ENCODE measurements at places on chromosomes 5 and 9. TPM values are rescaled to one million over a fixed set of nuclear protein-coding genes. Genes with fewer than 3 reads are reported as not detected.

GRCh38 chr9:77957652-77958051 lies 74.0 kb downstream of the GNAQ start:
- no peak for DNase-seq

GRCh38 chr5:76312783-76313182 lies 90.3 kb upstream of the IQGAP2 start:
- peak; percentile 34 for DNase-seq

- no peak for DNase-seq
Measured at GRCh38 chr9:123063177-123063598, 29.7 kb downstream of the GPR21 start.

GRCh38 chr5:80474929-80475328 lies 13.0 kb upstream of the FAM151B start:
- DNase-seq = no peak

Gene ACOT12
- polyA plus RNA-seq = 0.23 TPM

DNA sequence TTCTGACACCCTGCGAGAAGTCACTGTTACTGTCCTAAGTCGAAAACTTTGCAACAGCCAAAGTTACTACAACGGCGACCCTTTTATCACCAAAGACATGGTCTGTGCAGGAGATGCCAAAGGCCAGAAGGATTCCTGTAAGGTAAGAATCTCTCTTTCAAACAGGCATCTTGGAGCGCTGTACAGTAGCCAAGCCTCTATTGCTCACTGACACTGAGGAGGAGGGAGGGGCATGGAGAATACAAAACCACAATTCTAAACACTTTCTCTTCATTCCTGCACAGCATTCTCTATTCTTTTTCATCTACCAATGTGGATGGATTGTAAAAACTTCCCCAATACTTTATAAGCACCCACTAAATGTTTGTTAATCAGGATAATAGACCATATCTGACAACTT lies 7.4 kb downstream of the GZMK start:
- no peak for DNase-seq

DNA sequence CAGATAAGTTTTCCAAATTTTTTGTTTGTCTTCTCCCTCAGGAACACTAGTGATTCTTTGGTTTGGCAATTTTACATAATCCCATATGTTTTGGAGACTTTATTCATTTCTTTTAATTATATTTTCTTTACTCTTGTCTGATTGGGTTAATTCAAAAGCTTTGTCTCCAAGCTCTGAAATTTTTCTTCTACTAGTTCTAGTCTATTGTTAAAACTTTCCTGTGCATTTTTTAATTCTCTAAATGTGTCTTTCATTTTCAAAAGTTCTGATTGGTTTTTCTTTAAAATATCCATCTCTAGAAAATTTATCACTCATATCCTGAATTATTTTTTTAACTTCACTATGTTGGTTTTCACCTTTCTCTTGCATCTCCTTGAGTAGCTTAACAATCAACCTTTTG lies 92.2 kb downstream of the INVS start:
- DNase-seq = no peak

Gene PCDHB6
- polyA plus RNA-seq = 1.9 TPM

- no peak for DNase-seq
Measured at GRCh38 chr9:38058452-38059232, 10.4 kb downstream of the SHB start.

DNA sequence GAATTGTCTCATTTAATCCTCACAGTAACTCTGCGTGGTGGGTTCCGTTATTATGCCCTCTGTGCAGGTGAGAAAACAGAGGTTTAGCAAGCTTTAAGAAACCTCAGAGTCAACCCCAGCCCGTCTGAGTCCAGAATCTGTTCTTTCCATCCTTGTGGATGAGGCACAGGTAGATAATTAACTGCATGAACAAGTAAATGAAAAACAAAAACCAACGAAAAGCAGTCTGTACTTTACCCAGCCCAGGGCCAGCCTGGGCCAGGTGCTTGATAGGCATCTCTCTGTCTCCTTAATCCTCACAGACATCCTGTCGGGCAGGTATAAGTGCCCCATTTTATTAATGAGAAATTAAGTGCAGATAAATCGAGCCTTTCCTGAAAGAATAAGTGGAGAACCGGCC lies 25.3 kb upstream of the CXCL14 start:
- DNase-seq = no peak

DNA sequence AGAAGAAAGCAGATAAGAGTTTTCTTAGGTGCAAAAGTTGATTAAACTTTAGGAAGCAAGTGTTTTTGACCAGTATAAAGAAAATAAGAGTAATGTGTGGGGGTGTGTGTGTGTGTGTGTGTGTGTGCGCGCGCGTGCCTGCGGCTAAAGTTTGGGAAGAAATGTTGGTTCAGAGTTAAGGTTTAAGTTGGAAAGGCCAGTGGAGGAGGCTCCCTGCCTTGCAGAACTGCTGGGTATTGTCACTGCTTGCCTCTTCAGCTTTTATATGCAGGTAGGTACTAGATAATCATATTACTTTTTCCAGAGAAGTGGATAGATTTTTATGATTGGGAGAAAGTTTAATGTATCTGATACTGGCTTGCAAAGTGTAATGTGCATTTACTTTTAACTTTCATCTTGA lies 2.0 kb downstream of the PIK3R1 start:
- peak; percentile 46 for DNase-seq

Gene INSL4
- polyA plus RNA-seq = 0.05 TPM

- DNase-seq = no peak
Measured at GRCh38 chr5:144915452-144915851, 744.8 kb downstream of the KCTD16 start.

Gene NUTM2F
- polyA plus RNA-seq = not detected

DNA sequence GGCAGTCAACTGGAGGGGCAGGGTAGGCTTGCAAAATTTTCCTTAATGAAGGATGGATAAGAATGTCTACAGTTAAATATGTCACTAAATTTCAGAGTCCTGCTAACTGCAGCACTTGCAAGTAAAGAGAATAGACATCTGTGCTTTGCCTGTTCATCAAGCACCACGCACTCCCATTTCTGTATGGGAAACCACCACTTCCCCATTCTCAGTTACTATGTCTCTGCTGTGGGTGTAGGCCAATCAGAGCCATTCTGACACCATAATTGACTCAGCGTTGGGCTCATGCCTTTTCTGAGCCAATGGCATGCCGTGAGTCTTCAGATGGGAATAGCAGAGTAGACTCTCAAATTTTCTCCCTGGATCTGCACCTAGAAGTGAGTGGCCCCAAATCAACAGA lies 247.5 kb downstream of the GABRB2 start:
- DNase-seq = no peak

DNA sequence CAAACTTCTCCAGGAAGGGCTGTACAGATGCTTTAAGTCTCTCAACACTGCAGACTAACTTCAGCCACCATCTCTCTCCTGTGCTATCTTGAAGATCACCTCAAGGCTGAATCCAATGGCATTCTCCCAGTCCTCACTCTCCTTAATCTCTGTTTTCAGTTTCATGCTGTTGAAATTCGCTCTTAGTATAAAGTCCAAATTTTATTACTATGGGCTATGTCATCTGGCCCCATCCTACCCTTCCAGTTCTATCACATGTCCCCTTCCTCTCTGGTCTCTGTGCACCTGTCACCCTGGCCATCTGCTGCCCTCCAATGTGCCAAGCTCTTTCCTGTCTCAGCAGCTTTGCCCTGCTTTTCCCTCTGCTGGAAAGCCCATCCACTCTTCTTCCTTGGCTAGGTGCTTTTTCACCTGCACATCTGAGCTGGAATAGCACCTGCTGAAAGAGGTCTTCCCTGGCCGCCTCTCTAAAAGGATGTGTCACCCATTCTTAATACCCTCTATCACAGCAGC lies 284.7 kb upstream of the MAP3K1 start:
- no peak for DNase-seq

DNA sequence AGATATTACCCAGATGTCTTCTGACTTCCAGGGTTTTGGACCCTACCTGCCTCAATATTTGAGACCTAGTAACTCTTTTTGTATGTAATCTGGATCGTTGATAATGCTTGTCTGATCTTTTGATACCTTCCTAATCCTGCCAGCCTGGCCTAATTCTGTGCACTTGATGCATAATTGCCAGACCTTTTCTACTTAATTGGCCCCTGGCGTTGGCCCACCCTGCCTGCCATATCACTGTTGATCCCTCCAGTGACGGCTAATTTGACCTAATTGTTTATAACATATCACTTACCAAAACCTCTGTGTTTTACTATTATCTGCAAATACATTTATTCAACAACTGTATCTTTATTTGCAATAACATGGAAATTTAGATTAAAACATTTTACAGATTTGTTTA lies 49.0 kb downstream of the SLC44A1 start:
- DNase-seq = no peak

DNA sequence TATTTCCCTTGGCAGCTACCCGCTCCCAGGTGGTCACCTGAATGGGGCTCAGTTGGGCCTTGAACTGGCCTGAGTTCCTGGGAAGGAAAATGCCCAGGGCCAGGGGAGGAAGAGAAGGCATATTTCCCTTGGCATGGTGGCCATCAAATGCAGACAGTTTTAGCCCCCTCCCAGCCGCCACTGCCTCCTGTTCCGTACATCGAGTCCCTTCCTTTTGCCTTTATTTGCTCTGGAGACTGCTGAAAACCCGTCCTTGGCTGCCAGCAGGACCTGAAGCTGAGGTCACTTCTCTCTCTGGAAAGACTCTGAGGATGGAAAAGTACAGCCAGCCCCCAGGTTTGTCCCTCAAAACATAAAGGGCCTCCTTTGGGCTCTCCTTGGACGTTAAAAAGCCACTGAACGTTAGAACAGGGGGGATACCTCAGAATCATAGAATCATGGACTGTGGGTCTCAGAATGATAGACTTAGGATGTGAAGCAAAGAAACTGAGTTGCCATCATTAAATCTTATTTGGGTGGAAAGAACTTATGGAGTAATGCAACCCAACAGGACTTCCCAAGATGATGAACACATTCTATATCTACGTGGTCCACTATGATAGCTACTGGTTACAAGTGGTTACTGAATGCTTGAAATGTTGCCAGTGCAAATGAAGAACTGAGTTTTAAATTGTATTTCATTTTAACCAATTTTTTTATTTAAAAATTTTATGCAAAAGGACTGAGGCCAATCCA lies 7.1 kb downstream of the SPARC start:
- no peak for DNase-seq

DNA sequence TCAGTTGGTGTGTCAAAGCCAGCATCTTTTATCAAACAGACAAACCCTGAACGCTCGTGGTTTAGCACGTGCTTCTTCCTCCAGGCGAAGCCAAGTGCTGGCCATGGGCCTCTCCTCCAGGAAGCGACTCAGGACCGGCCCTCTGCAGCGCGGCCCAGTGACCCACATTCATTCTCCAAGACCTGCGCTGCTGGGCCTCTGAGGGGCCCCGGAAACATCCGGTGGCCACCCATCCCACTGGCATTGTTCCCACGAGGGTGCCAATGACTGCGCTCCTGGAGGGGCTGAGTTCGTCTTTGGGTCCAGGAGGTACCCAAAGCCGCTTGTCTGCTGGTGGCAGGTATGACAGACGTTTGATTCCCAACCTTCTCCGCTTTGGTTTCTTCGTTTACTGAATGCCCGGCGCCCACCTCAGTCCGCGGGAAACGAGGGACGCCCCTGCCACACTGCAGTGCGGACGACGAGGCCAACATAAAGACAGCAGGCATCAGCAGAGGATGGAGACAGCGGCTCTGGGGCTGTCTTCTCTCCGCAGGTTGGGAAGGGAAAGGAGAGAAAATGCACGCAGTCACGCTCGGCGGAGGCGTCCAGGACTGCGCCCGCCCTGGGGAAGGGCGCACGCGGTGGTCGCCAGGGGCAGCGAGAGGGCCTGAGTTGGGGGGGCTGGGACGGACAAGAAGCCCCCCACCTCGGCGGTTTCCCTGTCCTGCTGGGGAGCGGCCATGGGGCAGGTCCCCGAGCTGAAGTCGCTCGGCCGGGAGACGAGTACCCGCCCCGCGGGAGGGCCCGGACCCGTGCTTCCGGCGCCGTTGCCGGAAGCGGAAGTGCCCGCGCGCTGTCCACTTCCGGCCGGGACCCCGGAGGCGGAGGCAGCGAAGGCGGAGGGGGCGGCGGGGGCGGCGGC lies at the start of gene EXOC3:
Gene EXOC3, plus strand, starts transcription at position 842 of the 904 bp plus-strand sequence. CDS start 3,030 bp downstream, outside the sequence.
- peak; percentile 89 for DNase-seq

Gene IL31RA
- polyA plus RNA-seq = 0.77 TPM
